H9 (cell line): ENCODE measurements at places on chromosomes 2 and 18. TPM values are rescaled to one million over a fixed set of nuclear protein-coding genes. Genes with fewer than 3 reads are reported as not detected.

DNA sequence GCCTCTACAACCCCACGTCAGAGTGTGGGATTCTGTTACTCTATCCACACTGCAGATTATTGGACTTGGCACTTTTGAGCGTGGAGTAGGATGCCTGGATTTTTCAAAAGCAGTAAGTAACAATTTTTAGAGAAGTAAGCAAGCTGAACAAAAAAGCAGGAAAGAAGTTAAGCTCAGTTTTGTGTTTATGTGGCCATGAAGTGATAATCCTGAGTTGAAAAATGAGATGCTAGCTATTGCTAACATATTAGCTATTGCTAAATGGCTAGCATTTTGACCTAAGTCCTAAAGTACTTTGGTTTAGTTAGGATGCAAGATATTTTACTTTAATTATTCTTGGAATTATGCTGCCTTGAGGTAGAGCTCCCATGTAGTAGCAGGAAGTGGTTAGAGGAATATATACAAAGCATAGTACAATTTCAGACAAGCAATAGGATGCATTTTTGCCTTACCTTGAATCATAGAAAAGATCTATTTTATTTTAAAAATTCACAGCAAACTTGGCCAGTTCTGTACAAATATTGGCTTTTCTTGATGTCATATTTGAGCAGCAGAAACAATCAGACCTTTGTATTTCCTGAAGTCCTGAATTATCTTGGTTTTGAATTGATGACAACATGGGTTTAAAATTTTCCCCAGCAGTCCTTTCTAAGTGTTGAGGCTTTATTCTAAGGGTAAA, 74.6 kb downstream of the COX7A2L start:
- H3K27me3 ChIP-seq: no peaks in the 10 kb centered on the region
- H3K4me3 ChIP-seq: no peak overlapping the region
- H3K4me1 ChIP-seq: no peaks in the 10 kb centered on the region

DNA sequence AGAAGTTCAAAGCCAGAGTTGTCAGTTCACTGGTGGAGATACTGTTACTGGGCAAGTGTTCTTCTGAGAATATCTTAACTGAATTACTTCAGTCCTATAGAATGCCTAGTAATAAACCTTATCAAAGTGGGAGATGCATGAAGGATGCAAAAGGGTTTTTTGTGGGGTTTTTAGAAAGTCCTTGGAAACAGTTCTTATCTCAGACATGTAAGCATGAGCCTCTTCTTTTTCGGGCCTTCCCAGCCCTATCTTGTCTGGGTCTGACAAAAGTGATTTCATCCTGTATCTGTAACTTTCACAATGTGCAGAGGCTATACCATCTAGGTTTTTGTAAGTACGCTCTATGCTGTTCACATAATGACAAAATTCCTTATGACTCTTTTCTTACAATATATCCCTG, 255.5 kb downstream of the MYO3B start:
- no peaks in the 10 kb centered on the region for H3K36me3 ChIP-seq
- H3K27ac ChIP-seq: no peak overlapping the region
- peaks cover 13% of the 10 kb centered on the region; the same call in 1 of the 2 replicates for H3K4me1 ChIP-seq

CAPN14 gene
- 0.07 and 0.09 TPM in 2 replicates for total RNA-seq

GRCh38 chr2:196277002-196277401, 105.6 kb upstream of the STK17B start:
- no peaks in the 10 kb centered on the region for H3K27me3 ChIP-seq
- DNase-seq: no peak
- no peaks in the 10 kb centered on the region for H3K4me1 ChIP-seq
- no peak overlapping the region for H3K4me3 ChIP-seq
- H3K36me3 ChIP-seq: no peaks in the 10 kb centered on the region

DNA sequence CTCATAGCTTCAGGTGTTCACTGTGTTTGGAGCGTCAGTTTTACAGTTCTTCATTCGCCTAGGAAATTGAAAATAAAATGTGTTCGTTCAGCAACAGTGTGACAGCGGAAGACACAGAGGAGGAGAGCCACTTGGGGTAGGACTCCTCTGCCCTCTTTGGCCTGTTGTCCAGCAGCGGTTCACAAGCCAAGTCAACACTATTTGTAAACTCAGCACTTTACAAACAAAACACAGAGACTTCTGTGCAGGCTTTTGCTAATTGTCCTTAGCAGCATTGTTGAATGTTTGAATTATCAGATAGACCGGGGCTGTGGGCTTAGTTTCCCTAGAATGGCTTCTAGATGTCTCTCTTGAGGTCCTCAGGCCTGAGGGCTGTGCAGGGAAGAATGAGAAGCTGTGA, 73.2 kb downstream of the TNFRSF11A start:
- no peak overlapping the region for H3K4me3 ChIP-seq
- no peak for DNase-seq
- H3K4me1 ChIP-seq: peaks cover 5% of the 10 kb centered on the region; the same call in 1 of the 2 replicates

DNA sequence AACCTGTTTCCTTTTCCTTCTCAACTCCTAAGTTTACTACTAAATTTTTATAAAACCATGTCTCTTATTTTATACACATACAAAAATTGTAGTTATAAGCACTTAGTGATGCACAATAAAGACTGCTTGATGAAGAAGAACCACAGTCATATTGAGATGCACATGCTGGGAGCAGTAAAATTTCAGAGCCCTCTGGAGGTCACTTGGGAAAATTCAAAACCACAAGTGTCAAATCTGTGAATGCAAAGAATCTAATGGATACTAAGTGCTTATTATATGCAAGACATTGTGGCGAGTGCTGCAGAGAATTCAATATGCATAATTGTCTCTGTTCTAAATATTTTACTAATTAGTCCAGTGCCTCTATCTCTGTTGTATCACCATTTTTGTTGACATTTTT, 180.5 kb downstream of the VWC2L start:
- H3K36me3 ChIP-seq: no peaks in the 10 kb centered on the region
- no peaks in the 10 kb centered on the region for H3K4me1 ChIP-seq
- DNase-seq: no peak
- no peak overlapping the region for H3K27ac ChIP-seq
- H3K27me3 ChIP-seq: peaks cover 10% of the 10 kb centered on the region; the same call in 1 of the 2 replicates
- H3K4me3 ChIP-seq: no peak overlapping the region

ACVR1C gene
- 0.81 and 1.0 TPM in 2 replicates for total RNA-seq

DNA sequence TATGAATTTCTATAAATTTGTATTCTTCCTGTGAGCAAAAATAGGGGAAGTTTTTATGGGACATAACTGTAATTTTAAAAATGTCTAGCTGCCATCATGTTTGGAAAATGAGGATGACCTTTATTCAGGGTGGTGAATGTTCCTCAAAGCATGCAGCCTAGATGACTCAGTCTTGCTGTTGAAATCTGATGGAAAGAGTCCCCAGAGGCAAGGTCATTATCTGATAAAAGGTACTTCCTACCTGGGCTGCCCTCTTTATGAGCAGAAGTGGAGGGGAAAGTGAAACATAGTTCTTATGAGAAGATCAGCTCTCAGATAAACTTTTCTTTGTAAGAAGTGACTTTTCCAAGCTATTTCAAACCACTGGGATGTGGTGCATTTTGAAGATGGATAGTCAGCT, 1144.7 kb upstream of the PIK3C3 start:
- no peak overlapping the region for H3K4me3 ChIP-seq
- no peaks in the 10 kb centered on the region; the same call in 1 of the 2 replicates for H3K4me1 ChIP-seq
- no peak for DNase-seq
- no peak overlapping the region for H3K27ac ChIP-seq
- H3K36me3 ChIP-seq: no peaks in the 10 kb centered on the region
